ENCODE measurements at places on chromosomes 7 and 10.

GRCh38 chr10:128055061-128055868 is 71.0 kb downstream of the MKI67 start:
- DNase-seq: no peak

DNA sequence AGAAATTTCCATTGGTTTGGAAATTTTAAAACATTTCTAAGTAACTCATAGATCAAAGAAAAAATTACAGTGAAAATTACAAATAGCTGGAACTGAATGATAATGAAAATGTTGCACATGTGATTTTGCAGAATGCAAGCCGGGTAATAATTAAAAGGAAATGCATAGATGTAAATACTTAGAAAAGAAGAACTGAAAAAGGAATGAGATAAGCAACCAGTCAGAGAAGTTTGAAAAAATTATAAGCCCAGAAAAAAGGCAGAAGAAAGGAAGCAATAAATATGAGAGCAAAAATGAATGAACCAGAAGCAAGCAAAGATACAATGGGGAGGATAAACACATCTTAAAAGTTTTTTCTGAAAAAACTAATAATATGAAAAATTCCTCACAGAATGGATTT is 3.2 kb upstream of the TMEM273 start:
- no peak for DNase-seq

- no peak for DNase-seq
Measured at GRCh38 chr10:43384252-43385221, 13.1 kb downstream of the FXYD4 start.

GRCh38 chr10:100072514-100072913 is 9.2 kb downstream of the CPN1 start:
- DNase-seq: no peak

DNA sequence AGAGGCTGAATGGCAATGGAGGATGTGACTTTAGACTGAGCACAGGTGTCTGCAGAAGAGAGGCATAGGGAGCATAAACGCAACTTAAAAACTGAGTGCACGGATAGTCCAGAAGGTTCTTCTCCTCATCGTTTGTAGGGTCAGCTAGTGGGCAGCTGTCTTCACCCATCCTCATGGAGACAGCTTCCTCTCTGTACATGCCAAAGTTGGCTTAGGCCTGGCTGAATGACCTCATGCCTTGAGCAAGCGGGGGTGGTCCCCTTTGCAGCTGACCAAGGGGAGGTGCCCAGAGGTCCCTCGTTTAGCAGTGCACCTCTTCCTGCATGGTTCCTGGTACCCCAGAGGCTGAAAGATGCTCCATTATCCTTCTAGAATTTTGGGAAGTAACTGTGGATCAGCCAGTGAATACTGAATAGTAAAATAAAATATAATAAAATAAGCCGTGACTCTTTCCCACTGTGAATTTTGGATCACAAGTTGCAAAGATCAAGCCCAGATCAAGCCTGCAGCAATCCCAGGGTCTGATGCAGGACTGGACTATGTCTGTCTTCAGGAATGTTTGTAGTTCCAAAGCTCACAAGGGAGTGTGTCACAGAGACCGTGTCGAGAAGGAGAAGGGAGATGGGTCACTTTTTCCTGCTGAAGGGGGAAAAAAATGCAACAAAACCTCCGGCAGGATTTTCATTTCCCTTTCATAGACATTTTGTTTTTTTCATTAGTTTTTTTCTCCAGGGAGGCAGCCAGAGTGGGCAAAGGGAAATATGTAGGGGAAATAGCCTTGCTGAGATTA is 295.3 kb upstream of the MKI67 start:
- DNase-seq: no peak

- no peak for DNase-seq
Measured at GRCh38 chr10:130138479-130138866, 2.3 kb downstream of the GLRX3 start.

- no peak for DNase-seq
Measured at GRCh38 chr7:46139079-46139478, 218.0 kb upstream of the IGFBP3 start.

GRCh38 chr10:84966708-84967441 is 638.5 kb downstream of the CCSER2 start:
- no peak for DNase-seq

- no peak for DNase-seq
Measured at GRCh38 chr10:48470893-48471805, 133.7 kb downstream of the ARHGAP22 start.

- no peak for DNase-seq
Measured at GRCh38 chr10:112539340-112539739, 92.3 kb downstream of the VTI1A start.

GRCh38 chr10:109961174-109962001 is 38.1 kb upstream of the XPNPEP1 start:
- no peak for DNase-seq

DNA sequence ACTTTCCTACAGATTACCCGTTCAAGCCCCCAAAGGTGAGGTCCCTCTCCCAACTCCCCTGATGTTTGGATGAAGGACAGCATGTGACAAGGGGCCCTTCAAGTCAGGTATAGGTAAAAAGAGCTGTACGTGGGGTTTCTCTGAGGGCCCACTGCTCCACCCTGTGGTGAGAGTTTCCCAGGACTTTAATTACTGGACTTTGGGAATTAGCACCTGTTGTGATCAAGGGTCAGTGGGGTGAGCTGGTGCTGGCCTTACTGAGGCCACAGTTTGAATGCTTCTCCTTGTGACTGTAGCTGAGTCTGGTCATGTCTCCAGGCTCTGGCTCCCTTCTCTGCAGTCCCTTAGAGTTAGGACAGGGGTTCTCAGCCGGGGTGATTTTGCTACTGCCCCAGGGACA is 16.8 kb downstream of the UBE2D4 start:
- DNase-seq: no peak

DNA sequence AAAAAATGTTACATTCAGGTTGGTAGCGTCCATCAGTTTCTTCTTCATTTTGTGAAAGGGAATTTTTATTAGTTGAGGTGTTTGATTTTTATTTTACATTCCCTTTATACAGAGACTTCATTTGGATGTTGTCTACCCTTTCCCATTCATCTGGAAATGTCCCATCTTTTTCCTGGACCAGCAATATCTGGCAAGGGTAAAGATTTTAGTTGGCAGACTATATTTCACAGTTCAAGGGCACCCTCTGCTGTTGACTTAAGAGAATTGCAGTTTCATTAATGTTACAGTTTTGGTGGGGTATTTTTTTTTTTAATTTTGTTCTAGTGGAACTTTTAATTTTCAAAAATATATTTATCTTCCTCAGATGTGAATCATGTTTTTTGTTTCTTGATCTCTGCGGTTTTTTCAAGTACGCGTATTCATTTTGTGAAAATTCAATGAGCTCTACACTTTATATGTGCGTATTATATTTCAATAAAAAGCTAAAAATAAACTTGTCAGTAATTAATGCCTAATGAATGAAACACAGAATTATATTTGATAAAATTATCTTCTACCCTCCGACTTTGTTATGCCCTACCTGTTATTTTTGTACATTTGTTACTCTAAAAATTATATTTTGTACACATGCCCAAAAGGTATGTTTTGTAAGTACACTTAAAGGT is 97.9 kb upstream of the KLF14 start:
- DNase-seq: no peak

- DNase-seq: no peak
Measured at GRCh38 chr10:129971381-129972144, 7.5 kb upstream of the EBF3 start.

- DNase-seq: no peak
Measured at GRCh38 chr7:123054357-123055133, 59.0 kb upstream of the TAS2R16 start.

- no peak for DNase-seq
Measured at GRCh38 chr7:26880852-26881251, 16.5 kb upstream of the SKAP2 start.

GRCh38 chr7:5421714-5422395 is 1.8 kb downstream of the TNRC18 start:
- peak; percentile 44 for DNase-seq

GRCh38 chr7:37052705-37053104 is 328.4 kb upstream of the AOAH start:
- no peak for DNase-seq

DNA sequence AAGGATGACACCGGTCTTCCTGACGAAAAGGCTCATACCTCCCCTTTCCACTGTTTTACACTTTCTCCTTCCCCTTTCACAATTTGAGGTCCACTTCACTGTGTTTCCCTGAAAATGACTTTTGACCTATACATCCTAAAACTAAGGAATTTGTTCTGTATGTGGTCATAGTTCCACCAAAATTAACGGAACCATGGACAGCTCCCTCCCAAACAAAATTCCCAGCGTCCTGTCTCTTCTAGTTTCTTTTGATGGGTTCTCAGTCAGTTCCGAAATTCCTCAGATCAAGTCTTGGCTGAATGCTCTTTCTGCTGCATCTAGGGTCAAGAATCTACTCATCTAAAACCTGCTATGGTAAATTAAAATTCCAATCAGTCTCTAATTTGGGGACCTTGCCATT is 1191.9 kb downstream of the CNTNAP2 start:
- no peak for DNase-seq

GRCh38 chr7:131306777-131307176 is 20.9 kb upstream of the MKLN1 start:
- no peak for DNase-seq

DNA sequence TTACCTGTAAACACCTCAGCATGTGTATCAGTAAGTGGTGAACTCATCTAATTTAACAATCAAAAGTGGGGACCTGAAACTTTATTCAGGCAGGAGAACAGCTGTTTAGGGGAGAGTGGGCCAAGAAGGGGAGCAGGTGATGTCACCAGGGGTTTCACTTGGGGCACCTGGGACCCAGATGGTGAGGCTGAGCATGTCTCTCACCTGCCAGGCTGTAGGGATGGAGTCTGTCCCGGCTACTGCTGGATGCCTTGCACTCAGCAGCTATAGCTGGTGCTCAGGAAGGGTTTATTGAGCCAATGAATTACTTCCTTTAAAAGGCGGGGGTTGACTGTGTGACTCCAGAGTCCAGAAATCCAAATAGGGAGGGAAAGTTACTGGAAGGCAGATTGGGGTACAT is 23.0 kb downstream of the CDH23 start:
- no peak for DNase-seq

DNA sequence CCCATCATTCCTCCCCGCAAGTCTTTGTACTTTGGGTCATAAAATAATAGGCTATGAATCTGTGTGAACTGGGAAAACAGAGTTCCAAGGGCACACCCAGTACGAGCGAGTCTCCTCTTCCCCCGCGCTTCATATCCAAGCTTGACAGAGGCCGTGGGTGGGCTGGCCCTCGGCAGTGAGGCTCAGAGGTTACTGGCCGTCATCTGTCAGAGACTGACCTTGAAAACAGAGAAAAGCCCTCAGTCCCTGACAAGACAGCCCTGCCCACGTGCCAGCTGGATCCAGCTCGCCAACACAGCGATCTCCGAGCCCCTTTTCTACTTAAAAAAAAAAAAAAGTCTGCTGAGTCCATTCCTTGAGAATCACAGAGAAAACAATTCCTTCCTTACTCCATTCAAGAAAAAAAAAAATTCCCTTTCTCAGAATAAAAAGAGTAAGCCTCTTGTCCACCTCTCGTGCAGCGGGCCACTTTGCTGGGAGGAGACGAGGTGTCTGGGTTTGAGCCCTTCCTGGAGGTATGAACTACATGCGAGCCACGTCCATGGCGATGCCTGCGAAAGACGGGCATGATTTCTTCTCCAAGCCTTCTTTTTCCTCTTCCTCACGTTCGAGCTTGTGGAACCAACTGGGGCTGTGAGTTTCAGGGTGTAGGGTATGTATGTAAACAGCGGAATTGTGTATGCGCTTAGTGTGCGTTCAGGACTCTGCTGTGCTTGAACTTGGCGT is 744 bp upstream of the BICC1 start:
- DNase-seq: no peak

GRCh38 chr10:124300735-124301134 is 118.0 kb downstream of the OAT start:
- no peak for DNase-seq

DNA sequence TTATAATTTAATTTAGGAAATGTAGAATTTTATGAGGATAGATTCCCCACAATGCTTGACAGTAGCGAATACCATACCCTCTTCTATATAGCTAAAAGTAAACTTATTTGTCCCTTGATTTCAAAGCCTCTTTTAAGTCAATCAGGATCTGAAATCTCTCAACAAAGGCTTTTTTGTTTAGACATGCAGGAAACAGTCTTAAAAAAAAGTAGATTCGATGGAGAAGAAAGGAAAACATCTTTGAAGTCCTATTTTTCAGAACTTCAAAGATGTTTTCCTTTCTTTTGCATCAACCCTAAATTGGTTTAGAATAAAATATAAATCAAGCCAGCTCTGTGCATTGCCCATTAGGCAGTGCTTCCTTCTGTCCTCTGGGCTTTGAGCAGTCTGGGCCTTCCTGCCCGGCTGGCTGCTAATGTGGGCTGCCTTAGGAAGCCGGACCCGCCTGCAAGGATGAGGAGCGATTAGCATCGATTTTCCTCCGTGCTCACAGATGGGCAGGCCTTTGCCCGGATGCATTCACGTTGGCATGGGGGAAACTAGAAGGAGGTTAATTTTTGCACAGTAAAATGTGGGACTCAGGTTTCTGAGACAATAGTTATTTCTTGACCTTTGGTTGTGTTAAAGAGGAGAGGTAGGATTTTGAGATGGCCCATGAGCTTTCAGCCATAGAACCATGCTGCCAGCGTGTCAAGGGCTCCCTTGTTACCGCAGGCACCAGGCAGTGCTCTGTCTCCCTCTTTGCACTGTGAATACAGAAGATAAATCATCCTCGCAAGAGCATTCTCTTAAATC is 15.5 kb downstream of the MSRB2 start:
- no peak for DNase-seq

DNA sequence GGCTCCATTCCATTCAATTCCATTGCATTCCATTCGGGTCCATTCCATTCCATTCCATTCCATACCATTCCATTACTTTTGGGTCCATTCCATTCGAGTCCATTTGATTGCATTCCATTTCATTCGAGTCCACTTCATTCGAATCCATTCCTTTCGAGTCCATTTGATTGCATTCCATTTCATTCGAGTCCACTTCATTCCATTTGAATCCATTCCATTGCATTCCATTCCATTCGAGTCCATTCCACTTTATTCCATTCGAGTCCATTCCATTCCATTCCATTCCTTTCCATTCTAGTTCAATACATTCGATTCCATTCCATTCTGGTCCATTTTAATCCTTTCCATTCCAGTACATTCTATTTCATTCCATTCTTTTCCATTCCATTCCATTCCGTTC is 334.0 kb downstream of the ZNF33B start:
- no peak for DNase-seq

- no peak for DNase-seq
Measured at GRCh38 chr7:91463330-91463729, 199.1 kb downstream of the FZD1 start.

- DNase-seq: no peak
Measured at GRCh38 chr7:150941351-150942000, 36.6 kb downstream of the KCNH2 start.

DNA sequence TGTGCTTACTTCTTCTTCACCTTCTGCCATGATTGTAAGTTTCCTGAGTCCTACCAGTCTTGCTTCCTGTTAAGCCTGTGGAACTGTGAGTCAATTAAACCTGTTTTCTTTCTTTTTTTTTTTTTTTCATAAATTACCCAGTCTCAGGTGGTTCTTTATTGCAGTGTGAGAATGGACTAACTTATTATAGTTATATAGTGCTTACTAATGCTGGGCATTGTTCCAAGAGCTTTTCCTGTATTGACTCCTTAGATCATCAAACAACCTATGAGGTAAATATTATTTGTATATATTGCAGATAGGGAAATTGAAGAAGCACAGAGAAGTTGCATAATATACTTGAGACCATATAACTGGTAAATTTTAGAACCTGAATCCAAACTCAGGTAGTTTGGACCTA is 98.1 kb downstream of the MBL2 start:
- DNase-seq: no peak
